GM12878 (cell line): ENCODE measurements at places on chromosomes 11 and 22. TPM values are rescaled to one million over a fixed set of nuclear protein-coding genes. Genes with fewer than 3 reads are reported as not detected.

- peak overlapping the region; percentile 56; the same call in 1 of the 2 replicates for H3K4me3 ChIP-seq
- no peak for DNase-seq
- no peak overlapping the region for H3K27ac ChIP-seq
- H3K27me3 ChIP-seq, result no peaks in the 10 kb centered on the region
- H3K4me1 ChIP-seq, result peaks cover 8% of the 10 kb centered on the region
These were observed 13.4 kb downstream of the STARD10 start for GRCh38 chr11:72780296-72781062.

- H3K36me3 ChIP-seq, result no peaks in the 10 kb centered on the region
- H3K27ac ChIP-seq, result no peak overlapping the region
- no peak for DNase-seq
- H3K4me1 ChIP-seq, result no peaks in the 10 kb centered on the region
These were observed 236.2 kb downstream of the LARGE1 start for GRCh38 chr22:33684087-33684486.

GRCh38 chr11:29002816-29003215 lies 894.6 kb downstream of the METTL15 start:
- no peak overlapping the region for H3K27ac ChIP-seq
- no peaks in the 10 kb centered on the region for H3K36me3 ChIP-seq
- H3K27me3 ChIP-seq, result no peaks in the 10 kb centered on the region
- DNase-seq, result no peak
- no peak overlapping the region for H3K4me3 ChIP-seq

DNA sequence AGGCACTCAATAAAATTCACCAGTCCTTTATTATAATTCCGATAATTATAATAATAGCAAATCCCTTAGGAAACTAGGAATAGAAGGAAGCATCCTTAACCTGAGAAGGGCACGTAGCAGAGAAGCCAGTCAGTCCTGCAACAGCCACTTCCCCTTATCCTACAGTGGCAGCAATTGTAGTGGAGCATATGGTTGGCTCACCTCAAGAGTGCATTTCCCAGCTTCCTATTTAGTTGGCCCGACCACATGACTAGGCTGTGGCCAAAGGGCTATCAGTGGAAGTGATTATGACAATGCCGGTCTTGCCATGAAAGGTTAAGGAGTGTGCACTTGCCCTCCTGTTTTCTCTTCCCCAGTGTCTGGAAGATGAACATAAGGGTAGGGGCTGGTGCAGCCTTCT lies 27.0 kb downstream of the TESMIN start:
- no peak overlapping the region for H3K27ac ChIP-seq
- H3K4me1 ChIP-seq, result no peaks in the 10 kb centered on the region
- no peak overlapping the region for H3K4me3 ChIP-seq
- H3K27me3 ChIP-seq, result peaks cover 1% of the 10 kb centered on the region; the same call in 1 of the 2 replicates
- no peaks in the 10 kb centered on the region for H3K36me3 ChIP-seq

DNA sequence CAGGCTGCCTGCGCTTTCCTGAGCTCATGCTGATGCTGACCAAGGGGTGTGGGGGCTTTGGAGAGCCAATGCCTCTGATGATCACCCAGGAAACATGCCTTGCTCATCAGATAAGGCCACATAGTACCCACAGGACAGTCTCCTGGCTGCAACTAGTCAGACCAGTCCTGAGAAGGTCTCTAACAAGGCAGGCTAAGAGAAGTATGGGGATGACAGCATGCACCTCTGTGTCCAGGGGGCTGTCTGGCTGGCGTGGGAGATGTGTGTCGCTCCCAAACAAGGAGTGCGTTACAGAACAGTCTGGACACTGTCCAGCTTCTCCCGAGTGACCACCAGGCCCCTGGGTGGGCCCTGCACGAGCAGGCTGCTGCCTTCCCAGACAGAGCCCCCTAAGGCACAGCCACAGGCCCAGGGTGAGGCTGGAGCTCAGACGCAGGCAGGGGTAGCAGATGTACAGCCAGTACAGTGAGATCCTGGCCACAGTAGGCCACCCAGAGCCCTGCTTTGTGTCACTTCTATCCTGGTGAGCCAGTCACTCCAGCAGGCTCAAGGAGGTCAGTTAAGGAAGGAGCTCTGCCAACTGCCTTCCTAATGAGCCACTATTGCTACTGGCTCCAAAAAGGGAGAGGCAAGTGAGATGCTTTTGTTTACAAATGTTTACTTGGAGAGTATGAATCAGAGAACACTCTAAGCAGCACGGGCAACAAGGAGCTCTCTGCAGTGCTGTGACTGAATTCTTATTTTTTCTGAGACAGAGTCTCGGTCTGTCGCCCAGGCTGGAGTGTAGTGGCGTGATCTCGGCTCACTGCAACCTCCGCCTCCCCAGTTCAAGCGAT lies 66.0 kb upstream of the CLTCL1 start:
- no peak for DNase-seq
- no peak overlapping the region for H3K4me3 ChIP-seq
- H3K27me3 ChIP-seq, result no peaks in the 10 kb centered on the region
- H3K4me1 ChIP-seq, result peaks cover 15% of the 10 kb centered on the region
- no peak overlapping the region for H3K27ac ChIP-seq

DNA sequence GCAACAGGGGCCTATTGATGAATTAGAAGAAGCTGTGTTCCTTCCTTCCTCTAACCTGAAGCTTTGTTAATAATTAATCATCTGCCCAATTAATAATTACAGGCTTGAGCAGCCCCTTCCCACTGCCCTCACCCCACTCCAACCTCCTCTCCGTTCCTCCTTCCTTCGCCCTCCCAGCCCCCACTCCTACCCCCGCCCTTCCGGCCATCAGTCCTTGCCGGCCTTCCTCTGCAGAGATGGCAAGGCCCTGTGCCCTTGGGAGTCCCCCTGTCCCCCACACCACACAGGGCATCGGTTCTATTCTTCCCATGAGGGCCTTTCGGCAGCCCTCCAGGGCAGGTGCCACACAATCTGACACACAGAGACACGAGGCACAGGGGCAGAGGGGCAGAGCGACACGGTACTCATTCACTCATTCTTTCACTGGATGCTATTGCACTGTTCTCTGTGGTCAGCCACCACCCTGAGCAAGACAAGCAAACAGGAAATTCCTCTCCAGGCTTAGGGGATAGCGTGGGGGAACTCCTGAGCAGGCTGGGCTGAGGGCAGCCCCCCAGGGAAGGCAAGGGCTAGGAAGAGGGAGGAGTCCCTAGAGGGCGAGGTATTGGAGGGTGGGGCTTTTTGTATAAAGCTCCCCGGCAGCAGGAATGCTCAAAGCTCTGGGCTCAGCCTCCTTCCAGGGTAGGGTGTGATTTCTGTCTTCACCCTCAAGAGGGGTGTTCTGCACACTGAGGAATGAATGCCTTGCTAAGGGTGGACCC lies 14.7 kb downstream of the MGAT3 start:
- peak; percentile 83 for DNase-seq
- peaks cover 47% of the 10 kb centered on the region for H3K4me1 ChIP-seq
- no peaks in the 10 kb centered on the region for H3K27me3 ChIP-seq
- H3K4me3 ChIP-seq, result peak overlapping the region; percentile 50; the same call in 1 of the 2 replicates

- no peak overlapping the region for H3K27ac ChIP-seq
- no peaks in the 10 kb centered on the region for H3K36me3 ChIP-seq
- H3K4me3 ChIP-seq, result no peak overlapping the region
- no peaks in the 10 kb centered on the region for H3K4me1 ChIP-seq
These were observed 52.9 kb downstream of the C11orf58 start for GRCh38 chr11:16791191-16791961.

DNA sequence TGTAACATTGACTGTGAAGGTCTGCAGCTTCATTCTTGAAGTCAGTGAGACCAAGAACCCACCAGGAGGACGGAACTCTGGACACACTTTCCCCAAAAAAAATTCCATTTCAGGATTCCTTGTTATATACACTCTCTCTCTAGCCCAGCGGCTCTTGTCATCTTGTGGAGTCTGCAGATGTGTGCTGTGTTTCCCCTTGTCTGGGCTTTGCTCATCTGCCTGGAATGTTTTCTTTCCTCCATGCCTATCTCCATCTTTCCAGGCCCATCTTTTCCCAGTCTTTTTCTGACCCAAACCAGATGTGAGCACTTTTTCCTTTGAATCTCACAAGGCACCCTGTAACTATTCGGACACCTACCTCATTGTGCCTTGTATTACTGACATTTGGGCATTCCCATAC lies 5.1 kb upstream of the DRG1 start:
- no peaks in the 10 kb centered on the region for H3K27me3 ChIP-seq
- no peaks in the 10 kb centered on the region for H3K36me3 ChIP-seq
- H3K27ac ChIP-seq, result no peak overlapping the region
- no peak for DNase-seq
- no peak overlapping the region for H3K4me3 ChIP-seq

DNA sequence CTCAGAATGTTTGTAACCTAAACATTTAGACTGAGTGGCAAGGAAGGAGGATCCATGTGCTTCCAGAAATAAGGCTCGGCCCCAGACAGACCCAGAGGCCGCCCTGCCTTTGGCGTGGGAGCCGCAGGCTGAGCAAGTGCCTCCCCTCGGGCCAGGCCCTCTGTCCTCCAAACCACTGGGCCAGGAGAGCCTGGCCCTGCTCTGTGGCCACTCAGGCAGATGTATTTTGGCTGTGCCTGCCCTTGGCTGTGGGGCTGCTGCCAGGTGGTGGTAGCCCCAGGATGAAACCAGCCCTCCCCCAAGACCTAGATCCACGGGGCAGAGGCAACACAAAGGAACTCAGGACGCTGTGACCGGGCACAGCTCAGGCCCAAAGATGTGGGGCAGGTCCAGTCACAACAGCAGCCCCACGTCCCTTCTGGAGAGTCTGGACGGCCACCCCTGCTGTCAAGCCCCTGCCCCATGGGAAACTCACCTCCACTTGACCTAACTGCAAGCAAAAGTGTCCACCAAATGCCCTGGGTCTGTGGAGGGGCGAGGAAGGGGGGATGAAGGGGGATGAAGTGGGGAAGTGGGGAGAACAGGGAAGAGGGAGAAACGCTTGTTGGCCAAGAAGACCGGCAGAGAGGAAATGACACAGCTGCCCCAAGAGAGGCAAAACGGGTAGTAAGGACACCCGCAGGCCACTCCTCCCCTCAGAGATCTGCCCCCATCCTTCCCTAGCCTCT lies 24.0 kb downstream of the PISD start:
- peak overlapping the region; percentile 71 for H3K4me3 ChIP-seq
- no peak for DNase-seq
- no peaks in the 10 kb centered on the region; the same call in none of the 2 replicates for H3K36me3 ChIP-seq

DNA sequence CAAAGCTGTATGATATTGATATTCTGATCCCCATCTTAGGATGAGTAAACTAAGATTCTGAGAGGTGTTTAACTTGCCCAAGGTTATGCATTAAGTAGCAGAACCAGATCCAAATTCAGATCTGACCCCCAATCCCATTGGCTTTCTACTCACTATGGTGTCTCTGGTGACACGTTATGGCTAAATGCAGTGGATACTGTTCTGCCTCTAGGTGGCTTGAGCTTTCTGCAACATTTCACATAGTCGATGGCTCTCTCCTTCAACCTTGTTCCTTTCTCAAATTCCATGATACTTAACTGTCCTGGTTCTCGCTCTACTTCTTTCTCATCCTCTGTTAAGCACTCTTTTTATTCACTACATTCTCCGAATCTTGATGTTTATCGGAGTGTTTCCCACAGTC lies 9.4 kb downstream of the C11orf97 start:
- no peaks in the 10 kb centered on the region for H3K36me3 ChIP-seq
- H3K4me1 ChIP-seq, result no peaks in the 10 kb centered on the region; the same call in 1 of the 2 replicates
- no peak for DNase-seq
- H3K27me3 ChIP-seq, result no peaks in the 10 kb centered on the region

DNA sequence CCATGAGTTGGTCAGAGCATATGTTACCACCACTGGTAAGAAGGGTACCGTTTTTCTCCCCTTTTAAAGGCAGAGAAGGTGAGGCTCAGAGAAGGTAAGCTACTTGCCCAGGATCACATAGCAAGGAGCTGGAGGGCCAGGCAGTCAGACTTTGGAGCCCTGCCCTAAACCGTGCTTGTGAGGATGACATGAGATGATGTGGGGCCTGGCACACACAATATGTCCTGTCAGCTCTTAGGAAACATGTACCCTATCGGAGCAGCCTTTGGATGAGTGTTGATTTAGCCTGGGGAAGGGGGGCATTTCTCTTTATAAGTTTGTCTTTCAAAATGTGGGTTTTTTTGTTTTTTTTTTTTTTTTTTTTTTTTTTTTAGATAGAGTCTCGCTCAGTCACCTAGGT lies 100.5 kb upstream of the CRYBB3 start:
- no peak overlapping the region for H3K4me3 ChIP-seq
- no peak for DNase-seq
- H3K27ac ChIP-seq, result no peak overlapping the region
- H3K36me3 ChIP-seq, result no peaks in the 10 kb centered on the region

The C11orf98 gene
- polyA plus RNA-seq, result 266 and 281 TPM in 2 replicates

The TOM1 gene
- 53.6 and 54.5 TPM in 2 replicates for polyA plus RNA-seq

The ZNF70 gene
- polyA plus RNA-seq, result 0.56 and 0.76 TPM in 2 replicates

The PGA5 gene
- polyA plus RNA-seq, result not detected in 2 replicates

The CD3G gene
- not detected in 2 replicates for polyA plus RNA-seq

The P2RX3 gene
- polyA plus RNA-seq, result not detected in 2 replicates

The SLC29A2 gene
- 2.1 and 2.2 TPM in 2 replicates for polyA plus RNA-seq

The CRYBA4 gene
- polyA plus RNA-seq, result 0.19 TPM in 1 of 2 replicates, not detected in the other

The CDC42BPG gene
- 0.04 and 0.05 TPM in 2 replicates for polyA plus RNA-seq

The AGBL2 gene
- 3.5 and 3.6 TPM in 2 replicates for polyA plus RNA-seq

The OR8D4 gene
- not detected in 2 replicates for polyA plus RNA-seq
